ENCODE measurements at places on chromosomes 3 and 15.

- DNase-seq: no peak
Measured at GRCh38 chr3:197907196-197907595, 42.8 kb upstream of the RPL35A start.

DNA sequence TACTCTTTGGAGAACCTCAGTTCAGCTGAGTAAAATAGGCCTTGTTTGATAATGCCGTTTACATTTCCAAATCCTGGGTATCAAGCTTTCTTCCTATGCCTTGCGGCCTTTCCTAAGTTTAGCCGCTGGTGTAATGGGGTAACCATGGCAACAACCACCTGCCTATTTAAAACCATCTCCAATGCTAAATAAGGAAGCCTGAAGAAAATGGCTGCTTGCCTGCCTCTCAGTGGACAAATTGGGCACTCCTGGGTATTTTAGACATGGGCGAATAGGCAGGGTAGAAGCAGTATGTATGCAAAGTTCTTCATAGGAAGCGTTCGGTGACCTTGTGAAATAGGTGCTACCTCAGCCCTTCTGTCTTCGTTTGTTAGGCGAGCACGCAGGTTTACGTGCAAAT lies 122.7 kb downstream of the DGKG start:
- no peak for DNase-seq

- no peak for DNase-seq
Measured at GRCh38 chr3:9310043-9310442, 52.8 kb upstream of the THUMPD3 start.

DNA sequence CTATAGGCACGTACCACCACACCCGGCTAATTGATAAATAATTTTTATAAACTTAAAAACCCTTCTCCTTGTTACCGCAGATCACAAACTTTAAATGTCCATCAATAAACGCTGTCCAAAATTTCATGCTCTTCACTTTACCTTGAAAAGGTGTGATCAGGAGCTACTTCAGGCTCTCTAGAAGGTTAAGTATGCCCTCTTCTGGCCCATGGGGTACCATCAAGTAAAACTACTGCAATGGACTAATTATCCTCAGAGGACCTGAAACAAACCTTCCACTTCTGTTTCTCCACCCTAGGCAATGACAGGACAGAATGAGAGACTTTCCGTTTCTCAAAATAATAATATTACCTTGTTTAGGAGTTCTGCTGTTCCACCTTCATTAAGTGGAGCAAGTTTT lies 9.2 kb downstream of the LZTFL1 start:
- DNase-seq: no peak

DNA sequence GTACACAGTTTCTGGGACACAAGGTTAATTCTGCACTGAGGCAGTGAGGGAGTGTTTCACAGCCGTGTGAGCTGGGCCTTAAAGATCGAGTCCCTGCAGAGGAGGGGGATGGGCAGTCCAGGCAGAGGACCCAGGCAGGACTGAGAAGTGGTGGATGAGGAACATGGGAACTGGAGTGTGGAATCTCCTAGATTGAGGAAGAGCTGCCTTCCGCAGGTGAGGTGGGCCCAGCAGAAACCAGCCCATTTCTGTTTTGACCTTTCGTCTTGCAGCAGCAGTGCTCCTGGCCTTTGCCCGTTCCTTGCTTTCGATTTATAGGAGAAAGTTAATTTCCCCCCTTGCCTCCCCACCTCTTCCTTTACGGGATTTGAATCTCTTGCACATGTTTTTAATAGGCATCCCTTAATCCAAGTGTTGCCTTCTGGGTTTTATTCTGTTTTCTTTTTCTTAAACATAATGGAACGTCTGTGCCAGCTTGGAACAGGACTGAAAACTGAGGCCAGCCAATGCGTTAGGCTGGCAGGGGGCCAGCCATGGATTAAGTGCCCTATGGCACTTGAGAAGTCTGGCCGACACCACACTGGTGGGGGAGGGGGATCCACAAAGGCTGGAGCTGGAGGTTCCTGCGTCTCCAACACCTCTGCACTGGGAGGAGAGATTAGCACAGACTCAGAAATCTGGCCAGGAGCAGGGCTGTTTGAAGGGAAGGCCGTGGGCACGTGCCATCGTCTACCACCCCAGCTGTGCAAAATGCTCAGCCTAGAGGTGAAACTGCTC lies 78.1 kb downstream of the AAGAB start:
- DNase-seq: no peak

DNA sequence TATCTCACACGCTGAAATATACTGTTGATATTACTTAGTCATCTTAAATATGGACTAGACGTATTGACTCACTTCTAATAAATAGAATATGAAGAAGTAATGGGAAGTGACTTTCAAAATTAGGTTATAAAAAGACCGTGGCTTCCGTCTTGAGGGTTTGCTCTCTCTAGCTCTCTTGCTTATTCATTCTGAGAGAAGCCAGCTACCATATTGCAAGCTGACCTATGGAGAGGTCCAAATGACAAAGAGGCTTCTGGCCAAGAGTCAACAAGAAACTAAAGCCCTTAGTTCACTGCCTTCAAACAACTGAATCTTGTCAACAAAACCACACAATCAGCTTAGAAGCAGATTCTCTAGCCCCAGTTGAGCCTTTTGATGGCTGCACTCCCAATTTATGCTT lies 46.1 kb downstream of the SLC9C1 start:
- DNase-seq: no peak

DNA sequence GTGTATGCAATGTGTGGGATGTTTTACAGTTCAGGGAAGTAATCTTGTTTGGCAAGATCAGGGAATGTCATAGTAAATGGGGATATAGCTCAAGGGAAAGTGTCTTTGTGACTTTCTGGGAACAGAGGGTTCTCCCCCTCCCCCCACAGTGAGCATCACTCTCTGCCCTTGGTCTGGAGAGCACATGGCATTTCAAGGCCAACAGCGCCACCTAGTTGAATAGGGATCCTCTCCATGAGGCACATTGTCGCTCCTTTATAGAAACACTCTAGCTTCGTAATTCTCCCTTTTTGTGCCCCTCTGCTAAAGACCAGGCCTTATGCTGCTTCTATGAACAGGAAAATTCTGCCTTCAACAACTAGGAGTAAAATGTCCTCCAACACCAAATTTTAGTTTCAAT lies 37.1 kb upstream of the ARNT2 start:
- DNase-seq: no peak

DNA sequence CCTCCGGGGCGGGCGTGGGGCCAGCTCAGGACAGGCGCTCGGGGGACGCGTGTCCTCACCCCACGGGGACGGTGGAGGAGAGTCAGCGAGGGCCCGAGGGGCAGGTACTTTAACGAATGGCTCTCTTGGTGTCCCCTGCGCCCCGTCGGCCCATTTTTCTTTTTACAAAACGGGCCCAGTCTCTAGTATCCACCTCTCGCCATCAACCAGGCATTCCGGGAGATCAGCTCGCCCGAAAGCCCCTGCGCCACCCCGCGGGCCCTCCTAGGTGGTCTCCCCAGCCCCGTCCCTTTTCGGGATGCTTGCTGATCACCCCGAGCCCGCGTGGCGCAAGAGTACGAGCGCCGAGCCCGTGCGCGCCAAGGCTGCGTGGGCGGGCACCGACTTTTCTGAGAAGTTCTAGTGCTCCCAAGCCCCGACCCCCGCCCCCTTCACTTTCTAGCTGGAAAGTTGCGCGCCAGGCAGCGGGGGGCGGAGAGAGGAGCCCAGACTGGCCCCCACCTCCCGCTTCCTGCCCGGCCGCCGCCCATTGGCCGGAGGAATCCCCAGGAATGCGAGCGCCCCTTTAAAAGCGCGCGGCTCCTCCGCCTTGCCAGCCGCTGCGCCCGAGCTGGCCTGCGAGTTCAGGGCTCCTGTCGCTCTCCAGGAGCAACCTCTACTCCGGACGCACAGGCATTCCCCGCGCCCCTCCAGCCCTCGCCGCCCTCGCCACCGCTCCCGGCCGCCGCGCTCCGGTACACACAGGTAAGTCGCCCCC lies at the start of gene THBS1:
Gene THBS1, plus strand, starts transcription at position 595 of the 757 bp plus-strand sequence. CDS start 779 bp downstream, outside the sequence.
- no peak for DNase-seq

DNA sequence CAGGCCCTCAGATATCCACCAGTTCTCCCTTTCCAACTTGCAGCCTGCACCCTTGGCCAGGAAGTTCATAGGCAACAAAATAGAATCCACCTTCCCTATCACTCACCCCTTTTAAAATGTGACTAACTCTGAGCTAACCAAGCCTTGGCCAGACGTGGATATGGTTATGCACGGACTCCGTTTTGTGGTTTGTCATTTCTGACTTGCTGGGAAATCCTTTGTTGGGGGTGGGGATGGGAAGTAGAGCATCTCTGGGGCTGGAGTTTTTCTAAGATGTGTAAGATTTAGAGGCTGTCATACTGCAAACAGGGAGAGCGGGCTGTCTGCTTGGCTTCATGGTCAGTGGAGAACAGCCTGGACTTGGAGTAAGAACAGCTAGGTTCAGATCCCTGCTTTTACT lies 62.6 kb downstream of the SMAD3 start:
- DNase-seq: no peak

DNA sequence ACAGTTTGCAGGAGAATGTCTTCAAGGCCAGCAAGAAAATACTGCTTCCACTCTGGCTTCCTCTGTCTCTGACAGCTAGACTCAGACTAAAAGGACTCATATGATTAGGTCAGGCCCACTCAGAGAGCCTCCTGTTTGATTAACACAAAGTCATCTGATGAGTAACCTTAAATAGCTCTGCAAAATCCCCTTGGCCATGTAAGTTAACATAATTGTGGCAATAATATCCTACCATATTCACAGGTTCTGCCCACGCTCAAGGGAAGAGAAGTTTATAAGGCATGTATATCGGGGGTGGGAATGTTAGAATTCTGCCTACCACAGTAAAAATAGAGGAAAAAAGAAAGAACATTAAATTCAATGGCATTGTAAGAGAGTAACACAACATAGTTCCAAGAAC lies 20.6 kb upstream of the HHATL start:
- no peak for DNase-seq

DNA sequence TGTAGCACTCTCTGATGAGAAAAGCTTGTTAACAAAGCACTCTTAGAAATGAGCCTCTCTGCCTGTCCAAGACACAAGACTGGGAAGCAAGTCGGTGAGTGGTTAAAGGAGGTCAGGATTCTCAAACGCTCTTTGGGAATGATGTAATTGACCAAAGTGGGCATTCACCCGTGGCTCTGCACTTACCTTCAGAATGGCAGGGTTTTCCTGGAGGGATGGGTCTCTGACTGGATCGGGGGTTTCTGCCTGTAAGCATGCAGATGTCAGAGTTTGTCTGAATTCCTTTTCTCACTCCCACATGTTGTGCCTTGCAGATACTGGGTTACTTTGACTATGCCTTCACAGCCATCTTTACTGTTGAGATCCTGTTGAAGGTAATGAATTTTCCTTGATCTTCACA lies 106.3 kb downstream of the CHDH start:
- no peak for DNase-seq

DNA sequence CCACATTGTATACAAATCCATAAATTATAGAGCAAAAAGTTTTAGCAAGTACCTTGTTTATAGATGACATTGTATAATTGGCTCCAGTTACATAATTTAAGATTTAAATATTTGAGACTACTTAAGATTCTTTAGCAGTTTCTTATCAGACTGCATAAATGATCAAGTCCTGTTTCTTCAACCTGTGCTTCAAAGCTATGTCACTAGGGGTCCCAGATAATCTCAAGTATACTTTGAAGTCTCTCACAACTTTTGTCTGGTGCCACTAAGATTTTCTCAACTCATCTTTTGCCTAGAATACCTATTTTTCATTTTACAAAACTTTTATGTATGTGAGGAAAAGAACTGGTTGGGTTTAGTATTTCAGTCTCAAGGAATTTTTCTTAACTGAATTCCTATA lies 205.5 kb downstream of the STAG1 start:
- DNase-seq: no peak

GRCh38 chr15:80760960-80761359 lies 18.2 kb upstream of the CEMIP start:
- no peak for DNase-seq

DNA sequence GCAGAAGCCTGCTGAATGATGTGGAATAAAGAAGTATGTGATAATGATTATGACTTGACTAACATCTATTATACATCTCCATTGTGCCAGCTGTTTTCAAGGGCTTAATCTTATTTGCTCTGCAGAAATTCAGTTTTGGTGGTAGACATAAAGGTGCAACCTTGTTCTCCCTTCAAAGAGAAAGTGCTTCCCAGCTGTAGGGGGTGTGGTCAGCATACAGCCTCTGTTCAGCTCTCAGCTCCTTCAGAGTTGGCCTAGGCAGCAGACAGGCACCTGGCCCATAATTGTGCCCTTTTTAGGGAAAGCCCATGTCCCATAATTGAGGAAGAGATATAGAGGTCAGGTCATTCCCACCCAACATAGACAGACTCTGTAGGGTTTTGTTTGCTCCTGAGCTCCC lies 104.3 kb upstream of the EOMES start:
- no peak for DNase-seq

DNA sequence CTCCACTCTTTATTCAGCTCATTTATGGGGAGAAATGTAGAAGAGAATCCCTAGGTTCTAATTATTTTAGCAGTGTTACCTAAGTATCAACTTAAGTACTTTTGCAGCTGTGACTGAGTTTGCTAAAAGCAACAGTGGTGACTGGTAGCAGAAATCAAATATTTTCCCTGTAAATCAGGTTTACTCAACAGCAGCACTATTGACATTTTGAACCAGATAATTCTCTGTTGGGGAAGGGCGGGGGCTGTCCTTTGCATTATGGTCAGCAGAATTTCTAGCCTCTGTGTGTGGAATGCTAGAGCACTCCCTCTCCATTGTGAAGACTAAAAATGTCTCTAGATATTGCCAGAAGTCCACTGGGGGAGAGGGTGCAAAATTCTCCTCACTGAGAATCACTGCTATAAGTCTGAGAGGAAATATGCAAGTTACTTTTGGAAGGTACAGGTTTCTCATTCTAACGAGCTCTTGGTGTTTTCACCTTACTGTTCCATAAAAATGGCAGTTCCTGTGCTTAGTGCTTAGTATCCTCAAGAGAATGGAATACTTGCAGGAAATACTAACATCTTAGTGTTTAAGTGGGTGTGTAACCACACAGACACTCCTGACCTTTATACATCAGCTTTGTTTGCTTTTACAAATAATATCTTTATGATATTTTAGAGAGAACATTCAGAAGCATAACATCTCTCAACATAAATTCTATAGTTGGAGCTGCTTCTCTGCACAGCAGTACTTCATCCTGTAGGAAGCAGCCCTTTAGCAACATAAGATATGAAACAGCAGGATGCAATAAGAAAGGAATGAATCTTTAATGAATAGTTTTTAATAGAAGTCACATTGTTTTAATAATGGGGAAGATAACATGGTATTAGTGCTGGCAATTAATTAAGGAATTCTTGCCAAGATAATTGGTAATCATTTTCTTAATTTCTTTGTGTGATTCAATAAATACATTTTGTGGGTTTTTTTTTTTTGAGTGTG lies 246.5 kb upstream of the GOLIM4 start:
- no peak for DNase-seq

GRCh38 chr3:78112291-78113010 lies 1072.6 kb downstream of the ROBO2 start:
- no peak for DNase-seq

- no peak for DNase-seq
Measured at GRCh38 chr15:90264671-90265070, 801 bp upstream of the NGRN start.

GRCh38 chr3:47578119-47578632 lies 489 bp downstream of the CSPG5 start:
- DNase-seq: no peak

GRCh38 chr15:89806210-89806558 lies 8.5 kb downstream of the ANPEP start:
- no peak for DNase-seq

GRCh38 chr15:60660290-60661051 lies 181.5 kb upstream of the ICE2 start:
- DNase-seq: no peak
